ENCODE measurements at places on chromosomes 5 and 9.

DNA sequence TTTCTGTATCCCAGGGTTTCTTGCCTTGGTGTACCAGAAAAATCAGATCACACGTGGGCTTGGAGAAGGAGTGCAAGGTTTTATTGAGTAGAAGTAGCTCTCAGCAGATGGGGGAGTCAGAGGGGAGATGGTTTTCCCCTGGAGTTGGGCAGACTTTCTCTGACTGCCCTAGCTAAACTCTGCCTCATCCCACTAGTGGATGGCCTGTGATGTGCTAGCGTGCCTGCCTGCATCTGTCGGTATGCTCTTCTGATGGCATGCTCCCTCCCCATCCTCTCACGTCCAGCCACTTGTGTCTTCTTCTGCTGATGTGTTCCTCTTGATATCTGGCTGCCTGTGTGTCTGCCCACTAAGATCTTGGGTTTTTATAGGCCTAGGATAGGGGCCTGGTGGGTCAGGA, 616.1 kb upstream of the RGMB start:
- no peak for ATAC-seq

DNA sequence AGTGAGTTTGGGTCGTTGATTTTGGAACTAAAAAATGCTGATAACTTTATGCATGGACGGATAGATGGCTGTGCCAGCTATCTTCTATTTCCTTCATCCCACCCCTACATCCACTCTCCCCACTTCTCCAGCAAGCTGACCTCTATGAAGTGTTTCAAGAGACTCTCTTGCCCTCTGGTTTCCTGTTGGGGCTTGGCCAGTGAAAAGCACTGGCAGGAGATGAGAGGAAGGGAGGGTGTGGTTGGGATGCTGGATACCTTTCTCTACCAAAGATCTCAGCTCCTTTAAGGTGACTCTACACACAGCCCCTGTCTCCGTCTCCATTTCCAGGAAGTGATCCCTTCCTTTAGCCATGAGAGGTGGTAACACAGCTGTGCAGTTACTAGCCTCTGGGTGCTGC, 30.0 kb upstream of the JMY start:
- ATAC-seq, result no peak

- no peak for ATAC-seq
Observed at GRCh38 chr5:164422400-164422799, 917.0 kb downstream of the MAT2B start.

GRCh38 chr5:83146441-83146840, 69.1 kb downstream of the XRCC4 start:
- no peak for ATAC-seq

- ATAC-seq, result no peak
Observed at GRCh38 chr5:135075621-135076020, 41.6 kb upstream of the PITX1 start.

- ATAC-seq, result no peak
Observed at GRCh38 chr9:89395931-89396710, 77.8 kb downstream of the SECISBP2 start.
